Right cardiac atrium (tissue), 5 donors: ENCODE measurements at places on chromosomes 1 and 21. TPM values are rescaled to one million over a fixed set of nuclear protein-coding genes. Genes with fewer than 3 reads are reported as not detected.

- DNase-seq: no peak
Measured at GRCh38 chr21:26445440-26445839, 127.6 kb downstream of the CYYR1 start.

DNA sequence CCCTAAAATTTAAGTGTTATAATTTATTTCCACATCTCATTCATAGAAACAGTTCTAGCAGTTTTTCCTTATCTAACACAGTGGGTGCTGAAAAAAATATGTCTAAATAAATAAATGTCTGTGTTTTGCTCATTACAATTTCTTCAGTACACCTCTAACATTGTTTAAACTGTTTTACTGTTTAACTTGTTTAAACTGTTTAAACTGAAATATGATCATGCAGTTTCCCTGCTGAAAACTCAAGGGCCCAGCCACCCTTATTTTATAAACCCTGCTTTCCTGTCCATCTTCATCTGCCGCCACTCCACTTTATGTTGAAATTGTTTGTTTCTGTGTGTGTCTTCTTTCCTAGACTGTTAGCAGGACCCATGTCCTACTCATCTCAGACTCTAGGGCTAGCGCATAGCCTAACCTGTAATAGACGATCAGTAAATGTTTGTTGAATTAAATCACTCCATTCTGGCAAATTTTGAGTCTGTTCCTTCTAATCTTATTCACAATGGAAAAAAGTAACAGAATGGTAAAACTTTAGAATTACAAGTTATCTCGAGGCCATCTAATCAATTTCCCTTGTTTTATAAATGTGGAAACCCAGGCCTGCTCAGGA is 9.4 kb upstream of the PIK3C2B start:
- DNase-seq: no peak

DNA sequence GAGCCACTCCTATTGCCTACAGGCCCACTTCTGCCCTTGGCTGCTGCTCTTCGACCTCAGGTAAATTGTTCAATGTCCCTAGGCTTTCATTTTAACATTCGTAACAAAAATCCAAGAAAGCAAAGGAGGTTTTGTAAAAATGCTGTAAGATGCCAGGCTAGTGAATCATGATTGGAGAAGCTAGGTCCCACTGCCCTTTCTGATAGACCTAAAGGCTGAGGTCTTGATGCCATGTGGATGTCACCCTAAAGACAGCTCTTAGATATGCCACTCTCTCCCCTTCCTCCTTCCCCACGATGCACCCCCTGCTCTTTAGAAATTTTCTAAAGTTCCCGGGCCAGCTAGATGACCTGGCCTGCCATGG is 9.9 kb upstream of the TMEM39B start:
- DNase-seq: no peak

GRCh38 chr1:31458287-31458896 is 45.4 kb downstream of the SERINC2 start:
- DNase-seq: no peak

DNA sequence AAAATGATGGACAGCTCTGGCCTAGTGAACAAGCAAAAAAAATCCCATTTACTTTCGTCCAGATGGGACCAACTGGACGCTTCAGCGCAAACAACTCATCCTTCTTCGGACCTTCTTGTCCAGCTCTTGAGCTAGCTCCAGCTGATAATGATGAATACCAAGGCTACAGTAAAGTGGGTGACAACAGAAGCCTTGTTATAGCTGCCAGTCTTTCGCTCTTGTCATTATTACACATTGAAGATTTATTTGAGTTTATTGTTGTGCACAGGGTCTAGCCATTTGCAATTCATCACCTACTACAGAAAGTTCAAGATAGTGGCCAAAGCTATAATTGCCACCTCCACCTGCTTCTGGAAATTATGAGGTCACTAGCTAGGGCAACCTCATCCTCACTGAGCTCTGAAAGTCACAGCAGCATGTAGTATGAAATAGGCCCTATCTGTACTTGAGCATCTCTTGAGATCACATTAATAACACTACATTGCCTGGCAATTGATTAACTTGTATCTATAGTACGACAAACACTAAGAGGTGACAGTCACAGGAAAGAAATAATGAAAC is 76.9 kb downstream of the GPATCH2 start:
- no peak for DNase-seq

DNA sequence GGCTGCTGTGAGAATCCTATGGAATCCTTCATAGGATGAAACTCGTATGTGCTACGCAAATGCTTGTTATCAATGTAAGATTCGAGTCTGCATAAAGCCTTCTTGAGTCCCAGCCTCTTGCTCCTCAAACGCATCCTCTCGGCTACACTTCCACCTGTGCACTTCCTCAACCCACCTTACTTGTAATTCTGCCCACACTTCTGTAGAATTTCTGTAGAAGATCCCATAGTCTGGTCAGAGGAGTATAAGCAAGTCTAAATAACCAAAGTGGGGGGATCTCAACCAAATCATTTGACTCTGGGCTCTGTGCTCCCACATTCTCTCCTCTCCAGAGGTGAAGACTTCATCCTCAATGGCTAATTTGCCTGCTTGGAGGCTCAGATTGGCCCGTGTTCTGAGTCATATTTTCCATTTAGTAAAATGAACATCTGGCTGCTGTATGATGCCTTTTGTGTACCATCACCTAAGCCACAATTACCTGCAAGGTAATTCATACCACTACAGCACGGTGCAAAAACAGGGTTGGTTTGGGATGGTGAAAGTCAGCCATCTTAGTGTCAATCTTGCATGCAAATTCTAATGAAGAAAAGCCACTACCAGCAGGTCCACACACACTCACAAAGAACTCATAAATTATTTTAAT is 63.2 kb downstream of the ITPKB start:
- DNase-seq: no peak

DNA sequence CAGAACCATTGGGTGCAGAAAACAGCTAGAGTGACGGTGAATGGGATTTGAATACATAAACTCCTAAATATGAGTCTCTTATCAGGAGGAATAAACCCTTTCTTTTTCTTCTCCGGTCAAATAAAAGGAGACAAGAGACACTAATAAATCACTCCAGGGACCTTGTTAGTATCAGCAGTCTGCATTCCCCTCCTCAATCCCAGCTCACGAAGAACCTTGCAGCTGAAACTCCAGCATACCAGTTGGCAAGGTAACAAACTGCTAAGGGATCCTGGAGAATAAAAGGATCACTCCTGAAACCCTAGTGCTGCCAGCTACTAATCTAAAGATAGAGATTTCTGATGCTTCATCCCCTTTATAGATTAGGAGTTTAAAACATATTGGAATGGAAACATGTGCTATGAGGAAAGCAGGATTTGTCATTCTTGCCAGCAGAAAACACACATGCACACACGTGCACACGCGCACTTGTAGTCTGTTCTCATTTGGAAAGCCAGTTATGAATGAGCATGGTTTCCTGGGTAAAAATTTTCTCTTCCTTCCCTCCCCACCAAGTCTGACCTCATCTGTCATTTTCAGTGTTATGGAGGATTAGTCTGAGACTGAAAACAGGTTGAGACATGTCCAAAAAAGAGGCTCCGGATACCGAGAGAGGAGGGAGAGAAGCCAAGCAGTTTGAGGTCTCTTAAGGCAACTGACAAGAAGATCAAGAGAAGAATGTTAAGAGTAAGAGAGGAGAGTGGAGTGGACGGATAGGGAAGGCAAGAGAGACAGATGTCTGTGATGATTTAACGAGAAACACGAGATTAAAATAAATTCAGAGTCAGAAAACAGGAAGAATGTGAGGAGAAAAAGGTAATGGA is 10.9 kb downstream of the IER5 start:
- no peak for DNase-seq

DNA sequence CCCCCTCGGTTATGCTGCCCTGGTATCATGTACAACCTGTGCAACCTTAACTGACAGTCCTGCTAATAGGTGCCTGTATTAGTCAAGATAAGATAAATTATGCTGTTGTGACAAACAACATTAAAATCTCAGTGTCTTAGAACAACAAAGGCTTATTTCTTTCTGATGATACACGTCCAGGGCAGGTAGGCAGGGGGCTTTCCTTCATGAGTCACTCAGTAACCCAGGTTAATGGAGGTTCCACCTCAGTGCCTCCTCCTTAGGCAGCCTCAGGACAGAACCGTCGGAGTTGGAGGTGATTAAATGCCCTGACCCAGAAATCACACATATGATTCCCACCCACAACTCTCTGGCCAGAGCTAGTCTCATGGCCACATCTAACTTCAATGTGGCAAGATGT is 94.6 kb upstream of the CASZ1 start:
- DNase-seq: no peak

DNA sequence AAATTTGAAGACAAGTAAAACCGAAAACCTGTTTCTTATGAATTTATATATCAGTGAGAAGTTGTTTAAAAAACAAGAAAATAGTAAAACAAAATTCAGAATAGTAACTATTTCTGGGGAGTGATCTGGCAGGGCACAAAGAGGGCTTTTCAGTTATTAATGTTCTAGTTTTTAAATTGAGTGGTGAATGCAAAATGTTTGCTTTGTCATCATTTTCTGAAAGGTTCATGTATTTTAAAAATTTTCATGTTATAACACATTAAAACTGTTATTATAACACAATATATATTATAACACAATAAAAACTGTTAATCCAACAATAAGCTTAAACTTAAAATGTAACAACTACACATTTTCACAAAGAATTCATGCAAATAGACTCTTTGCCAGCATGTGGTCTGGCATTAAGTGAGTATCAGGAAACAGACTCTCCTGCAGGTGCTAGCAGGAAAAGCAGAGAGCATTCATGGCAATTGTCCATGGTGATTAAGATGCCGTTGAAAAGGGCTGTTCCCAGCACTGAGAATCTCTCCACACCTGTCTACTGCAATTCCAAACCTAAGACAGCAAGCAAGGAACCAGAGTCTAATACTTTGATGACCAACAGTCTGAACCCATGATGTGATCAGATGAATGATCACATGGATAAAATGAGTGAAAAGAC is 204.9 kb downstream of the TBX15 start:
- DNase-seq: no peak

DNA sequence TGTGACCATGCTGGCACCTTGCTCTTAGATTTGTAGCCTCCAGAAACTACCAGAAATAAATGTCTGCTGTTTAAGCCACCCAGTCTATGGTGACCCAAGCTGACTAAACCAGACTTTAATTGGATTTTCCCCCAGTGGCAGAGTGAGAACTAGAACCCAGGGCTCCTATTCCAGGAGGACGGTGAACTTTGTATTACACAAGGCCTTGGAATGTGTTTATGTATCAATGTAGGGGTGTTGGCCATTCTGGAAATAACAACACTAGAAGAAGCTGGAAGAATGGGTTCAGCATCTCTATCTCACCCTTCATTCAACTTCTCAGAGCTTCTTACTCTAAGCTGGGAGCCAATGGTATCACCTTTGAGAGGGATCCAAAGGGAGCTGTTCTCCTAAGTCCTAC is 37.0 kb downstream of the ARHGEF11 start:
- DNase-seq: no peak

DNA sequence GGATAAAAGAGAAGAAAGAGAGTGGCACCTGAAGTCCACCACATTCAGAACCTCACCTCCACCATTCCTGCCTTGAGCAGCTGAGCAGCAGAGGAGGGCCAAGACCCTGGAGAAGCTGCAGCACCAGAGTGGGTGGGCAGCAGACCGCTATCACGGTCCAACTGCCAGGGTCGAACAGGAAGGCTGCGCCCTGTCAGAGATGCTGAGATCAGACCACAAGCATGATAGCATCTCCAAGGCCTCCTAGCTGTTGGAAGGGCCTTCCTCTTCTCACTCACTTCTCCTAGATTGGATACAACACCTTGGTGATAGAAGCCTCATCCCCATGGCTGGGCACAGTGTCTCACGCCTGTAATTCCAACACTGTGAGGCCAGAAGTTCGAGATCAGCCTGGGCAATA is 12.1 kb upstream of the SLC45A3 start:
- no peak for DNase-seq

- no peak for DNase-seq
Measured at GRCh38 chr21:30502041-30502440, at the start of gene KRTAP19-5. Gene KRTAP19-5, minus strand, starts transcription at chr21:30502141. Its CDS starts 51 bp downstream, at chr21:30502090.

DNA sequence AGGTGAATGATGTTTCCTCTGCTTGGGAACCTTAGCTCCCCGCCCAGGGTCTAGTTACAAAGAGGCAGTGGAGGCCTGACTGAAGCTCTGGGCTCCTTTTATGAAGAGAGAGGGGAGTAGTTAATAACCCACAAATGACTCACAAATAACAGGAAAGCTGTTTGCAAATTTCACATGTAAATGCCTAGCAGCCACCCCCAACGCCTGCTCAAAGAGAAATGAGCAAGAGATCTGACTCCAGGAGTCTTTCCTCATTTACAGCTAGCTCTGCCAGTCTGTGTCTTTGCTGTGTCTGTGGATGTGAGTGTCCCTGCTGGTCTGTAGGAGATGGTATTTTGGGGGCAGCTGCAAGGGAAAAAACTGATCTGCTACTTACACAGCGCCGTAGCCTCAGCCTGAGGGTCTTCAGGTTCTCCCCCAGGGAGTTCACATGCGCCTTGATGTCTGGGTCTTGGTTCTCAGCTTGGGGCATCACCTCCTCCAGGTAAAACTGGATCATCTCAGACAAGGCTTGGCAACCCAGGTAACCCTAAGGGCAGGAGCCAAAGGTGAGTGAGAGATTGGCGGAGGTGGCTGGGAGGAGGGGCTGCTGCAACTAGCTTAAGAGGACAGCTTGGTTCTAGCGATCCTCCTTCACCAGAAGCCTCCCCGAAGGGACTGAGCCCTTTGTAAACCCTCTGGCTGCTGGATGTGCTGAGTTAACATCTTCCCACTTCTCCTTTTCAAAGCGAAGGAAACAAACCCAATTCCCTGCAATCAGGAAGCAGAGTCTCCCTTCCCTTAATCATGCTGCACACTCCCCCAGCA is at the start of gene IL19:
TSS of gene IL19 (plus strand) at position 243 of the 807 bp plus-strand sequence. CDS start 65,890 bp downstream, outside the sequence.
- DNase-seq: no peak

- DNase-seq: peak; percentile 34
Measured at GRCh38 chr1:150511985-150512660, 3.4 kb upstream of the FALEC start.

- no peak for DNase-seq
Measured at GRCh38 chr1:22508329-22508728, 55.0 kb upstream of the EPHA8 start.

DNA sequence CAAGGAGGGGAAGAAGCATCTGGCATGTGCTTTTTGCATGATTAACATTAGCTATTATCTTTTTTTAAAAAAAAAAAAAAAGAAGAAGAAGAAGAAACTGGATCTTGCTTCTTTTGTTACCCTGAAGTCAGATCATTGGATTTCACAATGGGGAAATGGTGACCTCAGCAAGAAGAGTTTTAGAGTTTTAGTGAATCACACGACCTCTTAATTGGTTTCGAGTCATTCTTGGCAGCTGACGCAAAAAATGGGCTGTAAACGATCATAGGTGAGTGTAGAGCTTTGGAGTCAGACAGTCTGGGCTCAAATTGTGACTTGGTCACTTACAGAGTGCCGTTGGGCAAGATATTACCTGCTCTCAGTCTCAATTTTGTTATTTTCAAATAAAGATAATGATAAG is 33.3 kb upstream of the PGBD5 start:
- DNase-seq: no peak

- no peak for DNase-seq
Measured at GRCh38 chr21:30434033-30434631, 4.1 kb downstream of the KRTAP13-4 start.

C1QC gene
- total RNA-seq: 141 TPM

UBXN10 gene
- 6.3 TPM for total RNA-seq

GPR61 gene
- total RNA-seq: 0.41 TPM

NTRK1 gene
- total RNA-seq: 1.5 TPM

CDC20 gene
- total RNA-seq: 3.5 TPM

SUSD4 gene
- total RNA-seq: 16.7 TPM

DPM3 gene
- 73.0 TPM for total RNA-seq
